ENCODE measurements at places on chromosomes 16 and 17.

- peak; percentile 72 for DNase-seq
Observed at GRCh38 chr17:7912927-7913524, 3.1 kb downstream of the RNF227 start.

DNA sequence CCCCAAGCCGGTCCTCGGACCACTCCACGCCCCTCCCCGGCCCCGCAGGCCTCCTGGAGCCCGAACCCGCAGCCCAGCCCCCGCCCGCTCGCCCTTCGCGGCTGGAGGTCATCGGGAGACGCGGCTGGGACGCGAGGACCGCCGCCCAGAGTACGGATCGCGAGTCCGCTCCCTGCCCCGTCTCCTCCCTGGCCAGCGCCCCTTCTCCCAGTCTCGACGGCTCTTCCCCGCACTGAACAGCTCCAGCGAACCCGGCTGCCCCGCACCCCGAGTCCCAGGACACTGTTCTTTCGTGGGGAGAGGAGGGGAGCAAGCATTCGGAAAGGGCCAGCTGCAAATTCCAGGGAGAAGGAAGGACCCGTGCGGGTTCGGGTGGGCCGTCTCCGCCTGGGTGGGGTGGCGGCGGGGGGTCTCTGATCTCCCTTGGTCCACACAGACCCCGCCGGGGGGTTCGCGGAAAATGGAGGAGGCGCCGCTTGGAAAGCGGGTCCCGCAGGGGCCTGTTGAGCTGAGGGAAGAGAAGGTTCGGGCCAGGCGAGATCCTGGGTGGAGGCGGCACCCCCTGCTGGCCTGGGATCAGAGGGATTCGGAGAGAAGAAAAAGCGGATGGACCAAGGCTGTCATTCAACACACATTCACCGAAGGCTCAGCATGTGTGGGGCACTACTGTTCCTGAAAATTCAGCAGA is 632 bp upstream of the RTN4RL1 start:
- peak; percentile 61 for DNase-seq

GRCh38 chr17:67528751-67529436 is 151.8 kb downstream of the PITPNC1 start:
- DNase-seq: peak; percentile 85

GRCh38 chr17:67443931-67444595 is 67.0 kb downstream of the PITPNC1 start:
- DNase-seq: no peak

DNA sequence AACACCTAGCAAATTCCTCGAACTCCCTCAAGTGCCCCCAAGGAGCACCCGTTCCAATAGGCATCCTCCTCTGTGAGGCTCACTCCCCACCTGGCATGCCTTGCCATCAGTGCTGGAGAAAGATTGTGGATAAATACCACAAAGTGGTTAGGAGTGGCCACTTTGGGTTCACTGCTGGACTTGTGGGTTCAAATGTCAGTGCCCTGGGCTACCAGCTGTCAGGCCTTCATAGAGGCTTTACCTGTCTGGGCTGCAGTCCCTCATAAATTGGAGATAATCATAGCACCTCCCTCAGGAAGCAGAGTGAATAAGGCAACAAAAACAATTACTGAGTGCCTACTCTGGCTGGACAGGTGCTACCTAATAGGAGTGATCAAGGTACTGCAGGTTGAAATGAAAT is 1.5 kb upstream of the SYT17 start:
- DNase-seq: no peak

All from fibroblast of skin of back (primary cell).